ENCODE measurements at places on chromosomes 7 and 10.

- peak; percentile 37 for DNase-seq
Measured at GRCh38 chr10:115092555-115093285, 445 bp upstream of the ATRNL1 start.

- DNase-seq = no peak
Measured at GRCh38 chr7:1810521-1810920, 140.4 kb downstream of the ELFN1 start.

- peak; percentile 90 for DNase-seq
Measured at GRCh38 chr7:77331938-77332695, 84.0 kb downstream of the GSAP start.

DNA sequence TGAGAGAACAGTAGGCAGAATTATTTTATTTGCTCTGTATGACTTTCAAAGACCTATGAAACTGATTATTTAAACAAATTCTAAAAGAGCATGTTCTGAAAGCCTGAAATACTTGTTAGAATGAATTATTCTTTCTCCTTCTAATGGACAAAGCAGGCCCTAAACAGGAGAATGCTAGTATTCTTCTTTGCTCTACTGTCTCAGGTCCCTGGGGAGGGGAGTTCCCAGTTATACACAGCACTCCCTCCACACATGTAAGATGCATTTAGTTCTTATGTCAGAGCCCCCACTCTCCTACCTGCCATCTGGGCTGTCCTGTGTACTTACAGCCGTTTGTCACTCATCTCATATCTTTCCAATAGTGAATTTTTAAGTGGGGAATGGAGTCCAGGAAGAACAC, 633.5 kb upstream of the ANKRD30A start:
- no peak for DNase-seq

DNA sequence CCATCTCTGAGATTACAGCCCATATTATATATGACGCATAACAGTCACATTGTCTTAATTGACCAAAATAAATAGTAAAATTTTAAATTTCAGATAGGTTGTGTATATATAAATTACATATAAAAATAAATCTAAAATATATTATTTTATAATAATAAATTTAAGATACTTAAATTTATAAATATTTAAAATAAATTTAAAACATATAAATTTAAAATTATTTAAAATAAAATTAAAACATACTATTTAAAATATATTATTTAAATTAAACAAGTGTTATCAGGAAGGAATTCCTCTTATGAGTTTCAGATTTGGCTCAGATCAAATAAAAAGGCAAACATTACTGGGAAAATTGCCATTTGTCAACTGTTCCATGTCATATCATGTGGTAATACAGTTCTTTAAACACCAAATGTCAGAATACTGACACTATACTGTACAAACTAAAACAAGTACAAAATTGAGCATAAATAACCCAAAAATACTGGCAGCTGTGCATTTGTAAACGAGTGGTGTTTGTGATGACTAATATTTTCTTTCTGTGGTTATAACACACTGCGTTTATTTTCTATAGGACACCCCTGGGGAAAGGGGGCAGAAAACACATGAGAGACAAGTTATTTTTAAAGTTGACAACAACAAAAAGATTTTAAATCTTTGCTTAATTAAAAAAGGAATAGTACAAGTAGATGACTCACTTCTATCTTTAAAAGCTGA, 71.3 kb upstream of the DGKB start:
- no peak for DNase-seq

GRCh38 chr10:44352316-44353127, 32.4 kb downstream of the CXCL12 start:
- peak; percentile 51 for DNase-seq

- DNase-seq = no peak
Measured at GRCh38 chr10:131685007-131685406, 215.8 kb upstream of the PPP2R2D start.

DNA sequence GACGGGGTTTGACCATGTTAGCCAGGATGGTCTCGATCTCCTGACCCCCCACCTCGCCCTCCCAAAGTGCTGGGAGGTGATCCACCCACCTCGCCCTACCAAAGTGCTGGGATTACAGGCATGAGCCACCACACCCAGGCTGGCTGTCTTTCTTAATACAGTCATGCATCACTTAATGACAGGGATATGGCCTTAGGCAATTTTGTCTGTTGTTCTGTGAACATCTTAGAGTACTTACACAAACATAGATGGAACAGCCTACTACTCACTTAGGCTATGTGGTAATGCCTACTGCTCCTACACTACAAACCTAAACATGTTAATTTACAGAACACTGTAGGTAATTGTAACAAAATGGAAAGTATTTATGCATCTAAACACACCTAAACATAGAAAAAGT, 106.6 kb upstream of the KCNMA1 start:
- peak; percentile 57 for DNase-seq

DNA sequence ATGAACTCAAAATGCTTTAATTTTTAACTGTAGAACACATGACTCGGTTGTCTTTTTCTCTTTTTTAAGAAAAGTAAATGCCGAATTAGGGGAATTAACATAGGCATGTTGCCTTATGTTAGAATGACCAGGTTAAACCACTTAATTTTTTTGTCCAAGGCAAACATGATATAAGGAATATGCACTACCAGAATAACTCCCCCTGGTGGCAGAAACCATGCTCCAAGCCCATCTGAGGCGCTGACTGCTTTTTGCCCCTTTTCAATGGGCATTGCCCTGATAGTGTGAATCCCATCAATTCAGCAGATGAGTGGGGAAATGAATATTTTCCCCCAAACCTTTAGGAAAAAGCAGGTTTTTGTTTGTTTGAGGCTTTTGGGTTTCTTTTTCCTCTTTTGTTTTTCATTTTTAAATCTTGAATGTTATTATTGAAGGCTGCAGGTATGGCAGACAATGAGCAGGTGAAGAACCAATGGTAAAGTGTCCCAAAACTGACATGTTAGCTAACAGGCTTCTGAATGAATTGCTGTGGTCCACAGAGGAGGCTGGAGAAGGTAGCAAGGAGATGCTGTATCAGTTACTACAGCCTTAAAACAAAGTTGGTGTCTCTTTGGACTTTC, 284.3 kb downstream of the SORCS3 start:
- peak; percentile 2 for DNase-seq

DNA sequence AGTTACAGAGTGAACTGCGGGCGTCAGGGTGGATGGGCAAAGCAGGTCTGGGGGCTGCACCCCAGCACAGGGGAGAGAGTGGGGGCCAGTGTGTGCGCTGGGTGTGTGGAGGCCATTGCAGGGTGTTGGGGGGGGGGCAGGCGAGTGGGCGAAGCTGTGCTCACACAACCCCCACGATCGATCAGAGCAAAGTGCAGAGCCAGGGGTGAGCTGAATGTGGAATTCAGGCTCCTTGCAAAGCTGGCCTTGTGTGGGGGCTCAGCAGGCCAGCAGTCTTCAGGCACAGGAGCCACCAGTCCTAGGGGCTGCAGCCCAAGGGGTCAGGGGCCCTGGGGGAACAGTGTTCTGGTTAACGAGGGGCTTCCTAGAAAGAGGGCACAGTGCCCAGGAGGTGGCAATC, 862 bp upstream of the SHH start:
- no peak for DNase-seq

DNA sequence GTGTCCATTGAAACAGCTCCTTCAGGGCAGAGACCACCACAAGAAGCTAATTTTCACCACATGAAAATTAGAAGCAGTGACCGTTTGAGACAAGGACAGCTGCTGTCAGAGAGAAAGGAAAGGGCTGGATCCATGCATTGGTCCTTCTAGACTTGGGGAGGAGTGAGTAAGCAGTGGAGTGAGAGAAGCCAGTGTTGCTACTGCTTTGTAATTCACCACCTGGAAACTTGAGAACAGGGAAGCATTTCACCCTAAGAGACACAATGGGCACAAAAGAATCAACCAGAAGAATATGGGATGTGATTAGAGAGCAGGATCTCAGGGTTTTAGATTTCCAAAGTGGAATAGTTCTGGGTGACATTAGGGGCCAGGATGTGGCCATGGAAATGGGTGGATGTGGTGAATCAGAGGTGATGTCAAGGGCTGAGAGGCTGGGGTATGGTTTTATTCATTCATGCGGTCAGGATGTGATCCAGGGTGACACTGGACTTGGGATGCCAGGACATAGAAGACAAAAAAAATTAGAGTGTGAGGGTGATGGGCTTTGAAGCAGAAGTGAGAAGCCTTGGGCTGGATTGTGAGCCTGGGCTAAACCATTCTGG, 61.6 kb downstream of the DENND11 start:
- no peak for DNase-seq

GRCh38 chr7:156793334-156793733, 99.6 kb downstream of the LMBR1 start:
- no peak for DNase-seq

- no peak for DNase-seq
Measured at GRCh38 chr7:97313900-97314299, 196.4 kb downstream of the SDHAF3 start.

GRCh38 chr10:22593026-22593425, 121.4 kb downstream of the PIP4K2A start:
- DNase-seq = no peak

- peak; percentile 34 for DNase-seq
Measured at GRCh38 chr7:155860840-155861479, 48.7 kb upstream of the SHH start.

DNA sequence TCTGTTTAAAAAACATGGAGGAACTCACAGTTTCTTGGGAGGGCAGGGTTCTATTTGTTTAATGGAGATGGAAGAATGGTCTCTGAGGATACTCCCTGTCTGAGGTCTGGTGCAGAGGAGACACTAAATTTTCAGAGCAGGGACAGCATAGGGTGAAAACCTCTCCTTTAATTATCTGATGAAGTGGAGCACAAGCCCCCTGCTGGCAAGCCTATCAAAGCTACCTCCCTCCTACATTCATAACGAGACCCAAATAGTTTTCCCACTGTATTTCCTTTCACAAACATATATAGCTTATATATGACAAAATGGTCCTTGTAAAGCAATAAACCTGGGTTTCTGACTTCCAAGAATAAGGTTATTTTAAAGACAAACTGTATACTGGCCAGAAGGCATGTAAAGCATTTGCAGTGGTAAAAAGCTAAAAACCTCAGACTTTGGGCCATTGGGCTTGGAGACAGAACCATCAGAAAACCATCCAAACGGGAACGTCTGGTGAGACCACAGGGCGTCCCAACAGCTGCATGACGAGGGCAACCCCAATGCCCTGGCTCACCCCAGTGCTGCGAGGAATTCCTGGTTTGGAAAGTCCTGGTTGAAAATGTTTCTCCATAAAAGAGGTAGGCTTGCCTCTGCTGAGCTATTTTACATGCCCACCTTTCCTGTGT, 201.3 kb downstream of the FANK1 start:
- no peak for DNase-seq

DNA sequence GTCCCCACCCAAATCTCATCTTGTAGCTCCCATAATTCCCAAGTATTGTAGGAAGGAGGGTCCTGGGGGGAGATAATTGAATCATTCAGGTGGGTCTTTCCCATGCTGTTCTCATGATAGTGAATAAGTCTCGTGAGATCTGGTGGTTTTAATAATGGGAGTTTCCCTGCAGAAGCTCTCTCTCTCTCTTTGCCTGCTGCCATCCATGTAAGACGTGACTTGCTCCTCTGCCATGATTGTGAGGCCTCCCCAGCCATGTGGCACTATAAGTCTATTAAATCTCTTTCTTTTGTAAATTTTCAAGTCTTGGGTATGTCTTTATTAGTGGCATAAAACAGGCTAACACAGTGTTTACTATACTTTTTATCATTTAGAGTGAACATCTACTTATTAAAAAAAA, 338.8 kb downstream of the ANKRD7 start:
- DNase-seq = no peak

- no peak for DNase-seq
Measured at GRCh38 chr10:78640796-78641636, 427.8 kb upstream of the ZMIZ1 start.

- DNase-seq = no peak
Measured at GRCh38 chr10:112280205-112280921, 2.8 kb upstream of the TECTB start.
